ENCODE measurements at places on chromosomes 11 and 22.

DNA sequence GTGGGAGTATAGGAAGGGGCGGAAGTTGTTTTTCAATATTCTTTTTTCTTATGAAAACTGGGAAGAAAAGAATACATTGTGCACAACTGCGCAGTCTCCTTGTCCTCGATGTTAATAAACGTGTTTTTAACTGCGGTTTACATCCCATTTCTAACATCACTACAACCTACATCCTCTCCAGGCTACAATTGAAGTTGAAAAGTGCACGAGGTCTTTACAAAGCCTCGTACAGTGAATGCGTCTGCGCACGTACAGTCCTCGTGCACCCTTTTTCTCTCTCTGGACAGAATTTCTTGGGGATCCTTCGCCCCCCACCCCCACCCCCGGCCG lies 102.4 kb downstream of the WT1 start:
- H3K4me3 ChIP-seq = peak overlapping the region; percentile 41
- H3K36me3 ChIP-seq = no peaks in the 10 kb centered on the region
- H3K27me3 ChIP-seq = no peaks in the 10 kb centered on the region
- no peak overlapping the region for H3K27ac ChIP-seq
- H3K4me1 ChIP-seq = peaks cover 10% of the 10 kb centered on the region

DNA sequence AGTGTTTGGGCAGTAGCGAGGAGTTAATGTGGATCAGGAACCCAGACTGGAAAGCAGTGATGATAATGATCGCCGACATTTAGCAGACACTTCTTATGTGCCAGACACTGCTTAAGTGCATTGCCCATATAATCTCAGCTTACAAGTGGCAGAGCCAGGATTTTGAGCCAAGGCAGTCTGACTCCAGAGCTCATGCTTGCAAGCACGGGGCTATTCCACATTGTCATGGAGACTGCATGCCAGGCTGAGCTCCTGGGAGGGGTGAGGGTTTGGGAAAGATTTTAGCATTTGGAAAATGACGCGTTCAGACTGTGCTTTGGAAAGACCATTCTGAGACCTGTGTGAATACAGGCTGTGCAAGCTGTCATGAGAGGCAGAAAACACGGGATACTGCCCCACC lies 302.7 kb downstream of the DDX10 start:
- no peak for DNase-seq
- H3K27ac ChIP-seq = no peak overlapping the region
- H3K4me1 ChIP-seq = no peaks in the 10 kb centered on the region

DNA sequence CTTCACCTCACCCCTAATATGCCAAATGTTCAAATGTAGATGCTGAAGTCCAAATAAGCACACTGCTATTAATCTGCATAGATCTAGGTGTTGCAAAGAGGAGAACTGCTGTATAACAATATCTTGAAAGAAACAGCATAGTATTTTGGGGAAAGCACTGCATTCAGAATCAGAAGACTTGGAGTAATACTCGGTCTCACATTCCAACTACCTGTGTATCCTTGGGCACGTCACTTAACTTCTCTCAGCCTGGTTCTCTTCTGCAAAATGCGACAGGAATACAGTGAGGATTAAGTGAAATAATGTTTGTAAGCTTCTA lies 332 bp upstream of the HMGXB4 start:
- H3K4me3 ChIP-seq = peak overlapping the region; percentile 58
- H3K27ac ChIP-seq = peak overlapping the region; percentile 65
- no peaks in the 10 kb centered on the region for H3K36me3 ChIP-seq
- H3K27me3 ChIP-seq = no peaks in the 10 kb centered on the region
- no peak for DNase-seq
- peaks cover 8% of the 10 kb centered on the region for H3K4me1 ChIP-seq

DNA sequence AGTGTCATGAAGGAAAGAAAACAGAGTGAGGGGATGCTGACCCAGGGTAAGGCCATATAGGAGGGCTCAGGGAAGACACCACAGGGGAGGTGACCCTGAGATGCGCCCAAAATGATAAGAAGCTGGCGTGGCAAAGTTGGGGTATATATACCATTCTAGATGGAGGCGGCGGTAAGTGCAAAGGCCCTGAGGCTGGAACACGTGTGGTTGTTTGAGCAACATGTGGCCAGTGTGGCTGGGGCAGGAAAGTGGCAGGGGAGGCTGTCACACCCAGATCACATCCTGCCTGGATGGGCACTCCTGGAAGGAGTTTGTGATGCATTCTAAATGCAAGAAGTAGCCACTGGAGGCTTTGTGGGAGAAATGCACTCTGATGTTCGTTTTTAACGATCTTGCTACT lies 70.2 kb downstream of the CYTH4 start:
- peaks cover 34% of the 10 kb centered on the region for H3K27me3 ChIP-seq
- H3K36me3 ChIP-seq = no peaks in the 10 kb centered on the region
- DNase-seq = no peak
- no peaks in the 10 kb centered on the region for H3K4me1 ChIP-seq

- H3K36me3 ChIP-seq = no peaks in the 10 kb centered on the region
- DNase-seq = no peak
- H3K27ac ChIP-seq = no peak overlapping the region
- H3K4me1 ChIP-seq = peaks cover 2% of the 10 kb centered on the region
Measured at GRCh38 chr11:45030778-45031177, 80.1 kb upstream of the TP53I11 start.

Data from T-cell (primary cell).